ENCODE measurements at places on chromosomes 5 and 9.
A peak's percentile ranks its signal among the peaks of the same experiment; 100 is the strongest.

GRCh38 chr5:39284552-39284951 lies 65.2 kb upstream of the FYB1 start:
- no peak for DNase-seq

DNA sequence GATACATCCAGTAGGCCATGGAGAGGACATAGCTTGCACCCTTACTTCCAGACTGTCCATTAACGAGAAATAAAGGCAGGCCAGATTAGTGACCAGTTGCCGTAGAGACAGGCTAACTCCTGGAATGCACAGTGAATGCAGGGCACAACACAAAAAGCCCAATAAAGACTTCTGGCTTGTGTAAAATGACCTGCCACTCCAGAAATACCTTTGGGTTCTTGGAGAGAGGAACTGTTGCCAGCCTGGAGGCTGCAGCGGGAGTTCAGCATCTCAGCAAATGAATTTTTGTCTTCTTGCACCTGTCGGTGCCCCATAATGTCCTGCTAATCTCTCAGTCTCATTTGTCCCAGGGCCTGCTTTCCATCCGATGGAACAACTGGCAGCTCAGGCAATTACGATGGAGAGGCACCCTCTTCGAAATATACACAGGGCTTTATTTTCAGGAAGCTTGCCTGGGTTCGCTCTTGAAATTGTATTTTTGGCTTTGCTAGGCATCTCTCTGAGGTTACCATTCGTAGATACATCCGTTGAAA lies 538.8 kb upstream of the ZNF462 start:
- no peak for DNase-seq

DNA sequence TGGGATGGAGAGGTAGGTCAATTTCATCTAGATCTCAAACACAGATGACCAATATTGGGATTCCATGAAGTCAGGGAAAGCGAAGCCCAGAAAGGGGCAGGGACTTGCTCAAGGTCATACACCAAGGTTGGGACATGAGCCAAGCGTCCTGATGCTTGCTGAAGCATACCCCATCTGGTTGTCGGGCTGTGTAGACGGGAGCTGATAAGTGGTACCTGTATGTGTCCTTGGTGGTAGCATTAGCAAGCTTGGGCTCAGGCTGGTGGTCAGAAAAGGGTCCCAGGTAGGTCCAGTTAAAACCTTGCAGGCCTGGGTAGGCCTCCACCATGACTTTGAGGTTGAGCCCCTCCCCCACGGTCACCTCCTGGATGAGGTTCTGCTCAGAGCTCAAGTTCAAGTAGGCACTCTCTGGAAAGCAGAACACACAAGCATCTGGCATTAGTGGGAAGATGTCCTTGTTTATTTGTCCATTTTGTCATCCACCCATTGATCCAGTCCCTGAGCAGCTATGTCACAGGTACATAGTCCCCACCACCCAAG lies 13.2 kb downstream of the CSF1R start:
- peak; percentile 4 for DNase-seq

DNA sequence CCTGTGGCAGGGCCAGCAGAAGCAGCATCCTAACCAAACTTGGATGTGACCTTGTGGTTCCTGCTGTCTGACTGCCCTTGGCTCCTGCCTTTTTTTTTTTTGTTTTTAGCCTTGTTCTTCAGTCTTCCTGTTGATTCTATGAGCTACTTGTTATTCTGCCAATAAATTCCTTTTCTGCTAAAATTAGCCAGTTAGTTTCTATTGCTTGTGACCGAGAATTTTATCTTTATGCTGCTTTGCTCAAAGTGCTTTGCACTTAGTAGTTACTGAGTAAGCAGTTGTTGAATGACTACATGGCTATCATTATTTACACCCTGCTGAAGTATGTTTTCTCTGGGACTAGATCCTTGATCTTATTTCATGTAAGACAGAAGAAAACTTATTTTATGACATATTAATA lies 20.8 kb upstream of the ATG10 start:
- DNase-seq = no peak

DNA sequence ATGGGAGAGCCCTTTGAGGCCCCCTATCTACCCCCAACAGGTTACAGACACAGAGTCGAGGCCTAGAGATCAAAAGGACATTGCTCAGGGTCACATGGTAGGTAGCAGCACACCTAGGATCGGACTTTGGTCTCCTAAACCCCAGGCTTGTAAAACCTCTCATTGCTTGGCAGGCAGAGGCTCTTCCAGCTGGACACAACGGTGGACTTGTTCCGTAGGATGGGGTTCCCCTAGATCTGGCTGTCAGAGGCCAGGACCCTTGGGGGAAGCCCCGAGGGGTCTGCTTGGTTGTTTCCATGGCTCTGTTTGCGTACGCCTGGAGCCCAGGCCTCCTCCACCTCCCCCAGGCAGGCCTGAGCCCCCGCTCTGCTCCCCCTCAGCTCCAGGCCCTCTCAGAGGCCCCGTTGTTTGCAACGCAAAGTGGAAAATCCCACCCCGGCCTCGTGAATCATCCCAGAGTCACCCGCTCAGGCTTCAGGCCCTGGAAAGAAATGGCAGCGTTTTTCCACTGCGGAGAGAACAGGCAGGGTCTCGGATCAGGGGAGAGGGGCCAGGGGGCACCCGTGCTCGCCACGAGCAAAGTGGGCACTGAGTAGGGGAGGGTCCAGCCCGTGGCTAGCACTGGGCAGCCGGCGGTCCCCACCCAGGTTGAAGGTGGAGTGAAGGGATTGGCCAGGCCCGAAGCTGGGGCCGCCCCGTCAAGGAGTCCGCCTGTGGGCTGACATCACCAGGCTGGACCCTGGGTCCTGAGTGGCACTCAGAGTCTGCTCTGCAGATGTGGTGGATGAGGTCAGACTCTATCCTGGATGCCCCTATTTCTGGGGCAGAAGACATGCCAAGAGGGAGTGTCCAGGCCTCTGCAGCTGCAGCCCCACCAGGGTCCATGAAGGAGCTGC lies 19.8 kb downstream of the COL27A1 start:
- no peak for DNase-seq

DNA sequence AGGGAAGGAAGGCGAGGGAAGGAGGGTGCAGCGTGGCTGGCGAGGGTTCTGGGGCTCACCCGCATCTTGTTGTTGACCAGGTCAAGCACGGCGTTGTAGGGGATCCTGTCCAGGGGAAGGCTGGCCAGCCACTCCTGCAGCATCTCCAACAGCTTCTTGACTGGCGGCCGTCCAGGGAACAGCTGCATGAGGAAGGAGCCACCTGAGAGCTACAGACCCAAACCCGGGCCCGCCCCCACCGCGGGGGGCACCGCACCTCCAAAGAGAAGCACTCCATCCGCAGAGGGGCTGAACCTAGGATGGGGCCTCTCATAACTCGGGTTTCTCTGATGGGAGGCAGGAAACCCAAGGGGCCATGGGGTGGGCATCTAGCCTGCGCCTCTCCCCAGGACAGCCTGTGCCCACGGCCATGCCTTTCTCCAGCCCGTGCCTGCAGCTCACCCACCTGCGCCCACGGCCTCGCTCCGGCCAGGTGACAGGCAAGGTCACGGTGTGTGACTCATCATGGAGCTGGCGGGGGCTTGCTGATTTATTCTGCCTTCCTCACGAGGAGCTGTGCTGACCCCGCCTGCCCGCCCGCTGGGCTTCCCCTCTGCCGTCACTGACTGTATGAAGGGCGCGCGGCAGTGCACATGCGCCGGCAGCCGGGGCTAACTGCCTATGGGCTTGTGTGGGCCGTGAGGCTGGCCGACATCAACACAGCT lies 11.8 kb upstream of the LHX3 start:
- DNase-seq = no peak

DNA sequence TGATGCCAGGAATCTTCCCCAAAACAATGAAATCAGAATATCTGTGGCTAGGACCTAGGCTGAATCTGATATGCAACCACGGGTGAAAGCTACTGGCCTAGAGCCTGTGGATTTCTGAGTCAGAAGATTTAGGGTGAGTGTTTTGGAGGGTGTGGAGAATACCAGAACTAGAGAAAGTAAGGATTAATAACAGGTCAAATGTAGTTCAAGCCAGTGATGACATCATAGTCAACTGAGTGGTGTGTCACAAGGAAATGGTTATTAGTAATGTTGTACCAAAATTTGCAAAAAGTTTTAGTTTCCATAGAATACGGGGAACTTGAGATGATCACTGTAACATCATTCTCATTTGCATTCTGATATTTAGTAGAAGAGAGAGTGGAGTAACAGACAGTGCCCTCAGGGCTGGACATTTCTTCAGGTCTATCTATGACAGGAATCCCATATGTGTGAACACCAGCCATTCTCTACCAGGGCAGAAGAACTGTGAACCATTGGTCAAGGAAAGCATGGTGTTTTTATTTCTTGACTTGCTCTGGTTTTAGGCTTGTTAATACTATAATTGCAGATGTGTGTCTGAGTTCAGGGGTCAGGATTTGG lies 3.7 kb downstream of the GALNT12 start:
- no peak for DNase-seq

DNA sequence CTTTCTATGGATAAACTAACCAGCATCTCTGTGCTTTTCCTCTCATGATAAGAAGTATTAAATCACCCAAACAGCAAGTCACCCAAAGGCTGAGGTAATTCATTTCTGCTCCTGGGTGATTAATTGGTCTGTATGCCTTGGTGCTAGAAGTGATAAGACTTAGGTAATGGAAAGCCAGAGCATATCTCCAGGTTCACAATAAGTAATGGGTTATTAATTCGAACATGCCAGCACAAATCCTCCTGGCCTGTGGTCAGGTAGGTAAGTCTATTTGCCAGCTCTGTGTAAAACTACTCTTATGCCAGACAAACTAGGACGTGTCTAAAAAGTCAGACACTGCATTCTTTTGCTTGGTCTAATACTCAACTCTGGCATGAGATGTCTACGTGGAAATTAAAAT lies 11.2 kb upstream of the ENC1 start:
- no peak for DNase-seq

GRCh38 chr5:149294872-149295829 lies 23.5 kb downstream of the AFAP1L1 start:
- peak; percentile 20 for DNase-seq

DNA sequence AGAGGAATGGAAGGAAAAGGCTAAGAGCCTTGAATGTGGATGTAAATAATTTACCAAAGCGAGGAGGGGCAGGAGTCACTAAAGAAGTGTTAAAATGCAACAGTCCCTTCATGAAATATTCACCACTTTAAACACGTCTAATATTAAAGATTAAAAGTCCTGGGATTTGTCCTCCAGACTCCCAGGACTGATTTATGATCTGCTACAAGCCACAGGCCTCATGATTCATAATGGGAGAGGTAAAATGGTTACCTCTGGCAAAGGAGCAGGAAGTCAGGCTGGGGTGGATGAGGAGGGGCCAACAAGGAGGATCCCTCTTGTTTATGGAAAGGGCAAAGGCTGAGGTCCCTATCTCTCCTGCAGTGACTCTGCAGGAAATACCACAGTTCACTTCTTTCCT lies 292.4 kb downstream of the TRIM32 start:
- no peak for DNase-seq

- no peak for DNase-seq
Observed at GRCh38 chr5:124949862-124950261, 203.4 kb upstream of the ZNF608 start.

DNA sequence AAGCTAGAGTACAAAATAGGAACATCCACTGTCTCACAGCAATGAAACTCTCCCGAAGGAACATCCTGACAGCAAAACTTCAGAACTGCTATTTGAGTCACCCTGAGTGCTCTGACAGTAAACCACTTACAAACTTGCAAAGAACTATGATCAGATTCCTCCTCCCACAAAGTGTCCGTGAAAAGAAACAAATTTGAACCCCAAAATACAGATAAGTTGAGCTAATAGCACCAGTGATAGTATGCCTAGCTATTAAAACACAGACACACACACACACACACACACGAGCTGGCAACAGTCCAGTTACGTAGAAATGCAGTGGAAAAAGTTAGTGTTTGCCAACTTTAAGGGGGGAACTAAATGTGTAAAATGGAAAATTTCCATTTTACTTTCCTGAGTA lies 3.1 kb upstream of the GLIS3 start:
- DNase-seq = no peak

- DNase-seq = no peak
Observed at GRCh38 chr5:146111409-146111808, 6.0 kb upstream of the PLAC8L1 start.

DNA sequence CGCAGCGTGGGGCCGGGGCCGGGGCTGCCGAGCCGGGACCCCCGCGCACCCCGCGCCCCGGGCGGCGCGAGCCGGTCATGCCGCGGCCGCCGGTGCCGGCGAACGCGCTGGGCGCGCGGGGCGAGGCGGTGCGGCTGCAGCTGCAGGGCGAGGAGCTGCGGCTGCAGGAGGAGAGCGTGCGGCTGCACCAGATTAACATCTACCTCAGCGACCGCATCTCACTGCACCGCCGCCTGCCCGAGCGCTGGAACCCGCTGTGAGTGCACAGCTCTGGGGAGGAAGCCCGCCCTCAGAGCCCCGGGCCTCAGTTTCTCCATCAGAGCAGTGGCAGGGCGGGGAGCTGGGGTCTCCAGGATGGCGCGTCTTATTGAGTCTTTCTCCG lies 335 bp downstream of the GALNT12 start:
- DNase-seq = no peak

- DNase-seq = no peak
Observed at GRCh38 chr9:85007748-85008147, 338.2 kb downstream of the NTRK2 start.

DNA sequence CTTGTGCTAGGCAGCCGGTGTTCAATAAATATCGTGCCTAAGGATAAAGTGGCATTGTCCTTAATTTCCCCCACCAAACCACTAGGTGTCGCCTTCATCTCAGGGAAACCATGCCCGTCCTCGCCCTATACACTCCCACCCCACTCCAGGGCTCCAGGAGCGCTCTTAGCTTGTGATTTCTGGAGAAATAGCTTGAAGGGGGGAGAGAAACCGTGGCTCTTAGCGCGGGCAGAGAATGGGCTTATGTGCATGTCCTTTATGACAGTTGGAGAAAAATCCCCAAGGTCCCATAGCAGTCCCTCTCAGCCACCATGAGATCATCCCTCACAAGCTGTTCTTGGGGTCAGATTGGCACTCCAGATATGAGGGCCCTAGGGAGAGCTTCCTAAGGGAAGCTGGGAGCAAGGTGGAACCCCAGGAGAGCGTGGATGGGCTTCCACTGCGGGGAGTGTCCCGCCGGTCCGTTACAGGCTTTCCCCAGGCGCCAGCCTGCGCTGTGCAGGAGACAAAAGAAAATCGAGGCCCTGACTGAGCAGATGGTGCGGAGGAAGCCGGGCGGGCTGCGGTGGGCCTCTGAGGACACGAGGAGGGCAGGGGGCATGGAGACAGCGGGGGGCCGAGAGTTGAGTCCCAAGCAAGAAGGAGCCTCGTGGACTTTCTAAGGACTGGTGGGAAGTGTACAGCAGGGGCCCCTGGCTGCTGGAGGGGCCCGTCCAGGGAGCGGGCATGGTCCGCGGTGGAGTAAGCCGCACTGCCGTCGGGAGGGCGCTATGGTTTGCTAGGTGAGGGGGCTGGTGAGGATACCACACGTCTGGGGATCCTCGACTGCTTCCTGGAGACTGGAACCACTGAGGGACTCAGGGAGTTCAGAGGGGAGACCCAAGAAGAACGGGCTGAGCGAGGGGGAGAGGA lies 750 bp upstream of the NPR2 start:
- DNase-seq = peak; percentile 84

- DNase-seq = no peak
Observed at GRCh38 chr9:114249424-114250234, 73.3 kb upstream of the ORM1 start.

GRCh38 chr5:120655828-120656435 lies 191.8 kb downstream of the PRR16 start:
- no peak for DNase-seq

- no peak for DNase-seq
Observed at GRCh38 chr9:88180081-88180765, 41.9 kb upstream of the SPATA31C2 start.

- DNase-seq = no peak
Observed at GRCh38 chr5:177473443-177474001, at the start of gene DBN1. Gene DBN1, minus strand, starts transcription at chr5:177473634. Its CDS starts 113 bp downstream, at chr5:177473521.
